ENCODE measurements at places on chromosomes 4 and X.
A peak's percentile ranks its signal among the peaks of the same experiment; 100 is the strongest.

- no peak for DNase-seq
Observed at GRCh38 chr4:125547836-125548235, 233.1 kb downstream of the FAT4 start.

DNA sequence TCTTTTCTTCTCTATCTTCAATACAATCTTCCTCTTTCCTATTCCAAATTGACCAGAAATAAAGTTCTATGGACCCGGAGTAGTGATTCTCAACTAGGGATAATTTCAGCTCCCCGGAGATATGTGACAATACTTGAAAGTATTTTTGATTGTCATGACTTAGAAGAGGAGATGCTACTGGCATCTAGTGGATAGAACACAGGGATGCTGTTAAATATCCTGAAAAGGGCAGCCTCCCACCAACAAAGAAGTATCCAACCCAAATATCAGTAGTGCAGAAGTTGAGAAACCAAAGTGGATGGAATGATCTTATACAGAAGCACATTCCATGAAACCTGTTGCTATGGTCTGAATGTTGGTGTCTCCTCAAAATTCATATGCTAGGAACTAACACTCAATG, 65.7 kb upstream of the NDST3 start:
- no peak for DNase-seq

- no peak for DNase-seq
Observed at GRCh38 chrX:2897311-2897689, 31.8 kb downstream of the ARSD start.

GRCh38 chr4:1406981-1407656, 877 bp upstream of the NKX1-1 start:
- DNase-seq: peak; percentile 31

- no peak for DNase-seq
Observed at GRCh38 chrX:7286168-7286837, 138.3 kb upstream of the PUDP start.

DNA sequence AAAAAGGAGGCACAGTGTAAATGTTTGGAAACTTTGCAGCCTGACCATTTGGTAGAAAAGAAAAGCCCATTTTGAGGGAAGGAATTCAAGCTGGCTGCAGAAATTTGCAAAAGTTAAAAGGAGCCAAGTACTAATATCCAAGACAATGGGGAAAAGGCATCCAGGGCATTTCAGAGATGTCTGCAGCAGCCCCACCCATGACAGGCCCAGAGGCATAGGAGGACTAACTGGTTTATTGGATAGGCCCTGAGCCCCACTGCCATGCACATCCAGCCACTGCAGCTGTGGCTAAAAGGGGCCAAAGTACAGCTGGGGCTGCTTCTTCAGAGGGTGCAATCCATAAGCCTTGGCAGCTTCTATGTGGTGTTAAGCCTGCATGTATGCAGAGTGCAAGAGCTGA, 104.9 kb downstream of the HS3ST1 start:
- no peak for DNase-seq

DNA sequence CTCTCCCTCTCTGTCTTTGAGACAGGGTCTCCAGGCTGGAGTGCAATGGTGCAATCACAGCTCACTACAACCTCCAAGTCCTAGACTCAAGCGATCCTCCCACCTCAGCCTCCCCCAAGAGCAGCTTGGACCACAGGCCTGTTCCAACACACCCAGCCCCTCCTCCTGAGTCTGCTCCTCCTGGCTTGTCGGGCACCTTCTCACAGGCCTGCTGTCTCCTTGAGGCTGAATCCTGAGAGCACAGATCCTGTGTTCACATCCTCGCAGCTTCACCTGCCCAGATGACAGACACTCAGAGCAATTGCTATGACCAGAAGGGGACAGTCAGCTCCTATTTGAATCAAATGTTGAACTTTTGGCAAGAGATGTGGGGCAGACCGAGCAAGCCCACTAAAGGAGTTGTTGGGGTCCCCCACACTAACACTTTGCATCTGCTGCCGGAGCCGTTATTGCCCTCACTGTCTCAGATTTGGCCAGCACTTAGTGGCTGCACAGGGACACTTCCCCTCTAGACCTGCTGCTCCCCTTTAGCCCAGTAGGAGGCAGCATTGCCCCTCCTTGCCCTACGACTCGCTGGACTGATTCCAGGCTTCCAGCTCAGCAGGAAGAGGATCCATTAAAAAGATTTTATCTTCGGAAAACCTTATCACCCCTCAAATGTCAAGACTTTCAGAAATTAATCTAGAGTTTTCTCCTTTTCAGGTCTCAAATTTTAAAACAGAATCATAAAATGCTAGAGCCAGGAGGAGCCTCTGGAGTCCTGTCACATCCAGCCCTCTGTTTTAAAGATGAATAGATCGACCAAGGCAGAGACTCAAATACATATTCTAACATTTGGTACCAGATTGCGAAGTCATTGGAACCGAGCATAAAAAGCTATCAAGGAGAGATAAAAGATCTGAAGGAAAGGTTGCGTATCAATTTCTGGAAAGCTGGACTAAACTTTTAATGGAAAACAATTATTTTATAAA, 113.7 kb downstream of the USP46 start:
- DNase-seq: peak; percentile 67

GRCh38 chr4:78797777-78798284, 21.7 kb downstream of the BMP2K start:
- no peak for DNase-seq

- peak; percentile 62 for DNase-seq
Observed at GRCh38 chr4:6687947-6688878, 5.5 kb upstream of the S100P start.

GRCh38 chr4:79027656-79028055, 88.4 kb upstream of the PAQR3 start:
- no peak for DNase-seq

DNA sequence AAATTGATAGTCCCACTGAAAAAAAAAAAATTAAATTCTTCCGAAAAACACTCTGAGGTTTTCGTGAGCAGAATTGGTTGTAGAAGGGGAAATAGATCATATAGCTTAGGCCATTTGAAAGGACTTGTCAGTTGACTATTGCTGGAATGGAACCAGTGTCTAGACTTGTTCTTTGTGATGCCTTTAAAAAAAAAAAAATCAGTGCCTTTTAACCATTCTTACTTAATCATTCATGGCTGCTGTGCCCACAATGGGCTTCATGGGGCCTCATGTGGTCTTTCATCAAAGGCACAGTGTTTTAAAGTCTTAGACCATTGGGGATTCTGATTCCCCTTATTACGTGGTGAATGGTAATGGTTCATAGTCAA, 139.3 kb downstream of the AFF1 start:
- no peak for DNase-seq

DNA sequence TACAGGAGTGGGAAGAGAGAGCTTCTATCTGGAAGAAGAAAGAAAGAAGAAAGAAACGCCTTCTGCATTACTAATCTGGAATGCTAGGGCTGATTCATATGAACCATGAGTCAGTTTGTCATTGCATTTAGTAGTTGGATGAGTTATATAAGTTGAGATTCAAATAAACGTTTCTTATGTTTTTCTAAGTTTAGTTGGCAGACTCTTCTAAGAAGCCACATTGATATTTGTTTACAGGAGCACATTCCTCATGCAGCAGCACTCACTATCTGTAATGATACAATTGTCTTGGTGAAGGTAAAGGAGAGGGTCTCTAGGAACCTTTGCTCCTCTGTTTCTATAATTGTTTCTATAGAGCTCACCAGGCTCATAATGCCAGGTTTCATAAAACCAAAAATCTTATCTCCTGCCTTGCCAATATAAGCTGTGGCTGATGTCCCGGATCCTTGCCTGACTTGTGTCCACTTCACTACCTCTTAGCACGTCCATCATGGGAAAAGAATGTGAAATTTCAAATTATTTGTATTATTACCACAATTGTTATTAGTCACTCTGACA, 39.5 kb downstream of the HOPX start:
- no peak for DNase-seq

DNA sequence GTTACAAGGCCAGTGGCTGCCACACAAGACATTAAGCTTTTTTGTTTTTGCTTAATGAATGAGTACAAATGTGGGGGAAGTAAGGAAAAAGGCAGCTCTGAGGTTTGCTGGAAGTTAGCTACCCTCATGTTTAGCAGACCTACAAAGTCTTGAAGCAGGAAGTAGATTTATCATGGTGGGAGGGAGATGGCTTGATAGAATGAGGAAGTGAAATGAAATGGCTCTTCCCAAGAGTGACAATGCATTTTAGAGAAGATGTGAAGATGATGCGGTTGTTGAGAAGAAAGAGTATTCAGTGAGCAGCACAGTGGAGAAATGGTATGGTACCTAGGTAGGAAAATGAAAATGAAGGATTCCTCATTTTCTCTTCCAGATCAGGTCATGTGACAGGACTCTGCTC, 108.0 kb downstream of the SLIT2 start:
- no peak for DNase-seq

GRCh38 chr4:180152831-180153230, 2090.4 kb upstream of the TENM3 start:
- DNase-seq: no peak

DNA sequence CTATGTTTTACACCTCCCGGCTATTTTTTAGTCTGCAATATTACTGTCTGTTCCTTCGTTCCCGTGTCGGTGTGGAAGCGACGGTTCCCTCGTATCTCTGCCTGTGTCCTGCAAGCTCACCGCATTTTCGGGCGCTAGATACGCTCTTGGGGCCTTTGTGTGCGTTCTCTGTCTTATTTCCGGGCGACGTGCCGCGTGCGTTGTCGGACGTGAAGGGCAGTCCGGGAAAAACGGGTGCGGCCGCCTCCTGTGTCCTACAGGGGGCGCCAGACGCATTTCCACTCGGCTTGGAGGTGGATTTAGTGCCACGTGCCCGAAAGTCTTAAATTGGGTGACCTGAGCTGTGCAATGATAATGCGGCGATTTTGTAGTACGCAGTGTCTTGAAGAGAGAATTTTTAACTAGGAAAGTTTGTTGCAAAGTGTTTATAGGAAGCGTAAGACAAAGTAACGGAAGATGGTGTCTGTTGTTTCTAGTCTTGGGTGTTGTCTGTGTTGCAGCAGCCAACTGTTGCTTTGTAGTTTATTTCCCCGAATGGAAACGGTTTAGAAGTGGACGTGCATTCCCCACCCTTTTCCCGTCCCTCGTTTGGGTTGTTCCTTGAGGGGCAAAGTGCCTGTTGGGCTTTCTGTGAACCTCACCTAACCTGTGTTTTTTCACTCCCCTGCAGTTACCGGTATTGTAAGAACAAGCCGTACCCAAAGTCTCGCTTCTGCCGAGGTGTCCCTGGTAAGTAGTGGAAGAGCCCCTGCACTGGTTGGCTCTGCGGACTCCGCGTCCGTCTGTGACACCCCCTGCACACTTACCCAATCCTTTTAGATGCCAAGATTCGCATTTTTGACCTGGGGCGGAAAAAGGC, 720 bp downstream of the RPL10 start:
- DNase-seq: peak; percentile 86

DNA sequence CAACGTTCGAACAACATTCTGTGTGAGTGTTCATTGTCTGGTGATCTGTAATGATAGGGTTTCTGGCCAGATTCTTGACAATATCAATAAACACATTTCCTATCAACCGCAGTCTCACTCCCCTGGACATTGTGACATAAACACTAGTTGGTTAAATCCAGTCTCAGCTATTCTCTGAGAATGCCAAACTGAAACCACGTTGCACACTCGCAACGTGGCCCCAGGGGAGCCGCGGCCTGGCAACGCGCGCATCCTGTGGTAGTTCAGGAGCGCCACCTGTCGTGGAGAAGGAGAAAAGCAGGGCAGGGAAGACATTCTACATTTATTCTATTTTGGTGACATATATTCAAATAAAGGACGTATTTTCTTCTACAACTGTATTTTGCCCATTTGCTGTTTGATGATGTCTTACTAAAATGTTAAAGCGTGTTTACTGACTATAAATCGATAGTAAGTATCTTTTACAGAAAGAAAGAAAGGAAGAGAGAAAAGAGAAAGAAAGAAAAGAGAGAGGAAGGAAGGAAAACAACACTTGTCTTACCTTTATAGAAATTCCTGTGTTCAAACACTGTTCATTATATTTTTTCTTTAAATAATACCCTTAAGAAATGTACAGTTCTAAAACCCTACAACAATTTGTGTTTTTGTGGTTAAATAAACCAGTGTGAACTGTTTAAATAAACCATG, 738.3 kb upstream of the FRG1 start:
- DNase-seq: peak; percentile 72

Data from breast epithelium (tissue), 4 donors.